ENCODE measurements at places on chromosomes 12 and 14.

DNA sequence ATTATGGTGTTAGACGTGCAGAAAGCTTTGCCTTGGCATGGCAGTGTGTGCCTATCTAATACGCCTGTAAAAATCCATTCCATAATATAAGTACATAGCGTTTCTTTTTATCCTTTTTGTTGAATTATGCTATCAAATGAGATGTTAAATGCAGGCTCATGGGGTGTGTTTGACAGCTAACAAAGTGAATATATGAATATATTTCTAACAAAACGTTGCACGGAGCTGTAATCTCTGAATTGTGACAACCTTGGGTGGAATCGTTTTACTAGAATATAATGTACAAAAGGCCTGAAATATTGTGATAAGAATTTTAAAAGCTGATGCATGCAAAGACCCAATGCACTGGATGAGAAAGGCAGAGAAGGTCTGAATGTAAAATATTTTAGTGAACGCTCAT, 763.7 kb upstream of the TMEM132C start:
- DNase-seq: no peak

DNA sequence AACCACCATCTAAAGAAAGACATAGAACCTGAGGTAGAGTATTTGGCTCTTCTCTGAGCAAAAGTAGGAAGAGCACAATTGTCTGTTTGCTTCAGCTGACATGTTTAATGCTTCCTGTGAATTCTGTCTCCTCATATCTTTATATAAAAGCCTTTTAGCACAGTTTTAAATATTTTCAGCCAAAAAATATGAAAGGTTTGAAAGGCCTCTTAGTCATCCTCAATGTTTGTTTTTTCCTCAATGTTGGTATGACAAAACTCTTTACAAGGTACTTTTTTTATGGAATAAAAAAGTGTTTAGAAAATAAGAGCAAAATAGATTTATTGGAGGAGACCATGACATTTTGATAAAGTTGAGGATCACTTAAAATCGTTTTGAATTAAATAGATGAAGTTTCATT, 360.9 kb downstream of the NAV3 start:
- no peak for DNase-seq

DNA sequence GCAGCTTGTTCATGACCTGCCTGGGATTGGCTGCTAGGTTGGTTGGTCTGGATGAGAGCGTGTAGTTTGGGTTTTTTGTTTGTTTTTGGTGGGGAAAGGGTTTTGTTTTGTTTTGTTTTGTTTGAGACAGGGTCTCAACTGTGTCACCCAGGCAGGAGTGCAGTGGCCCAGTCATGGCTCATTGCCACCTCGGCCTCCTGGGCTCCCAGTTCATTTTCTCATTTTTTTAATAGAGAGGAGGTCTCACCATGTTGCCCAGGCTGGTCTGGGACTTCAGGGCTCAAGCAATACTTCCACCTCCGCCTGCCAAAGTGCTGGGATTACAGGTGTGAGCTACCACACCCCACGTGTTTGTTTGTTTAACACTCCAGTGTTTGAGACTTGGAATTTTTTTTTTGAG, 3.8 kb downstream of the DYNC1H1 start:
- DNase-seq: no peak

GRCh38 chr12:68538726-68539614, 71.7 kb upstream of the RAP1B start:
- peak; percentile 23 for DNase-seq

GRCh38 chr14:99137001-99137700, 134.8 kb downstream of the BCL11B start:
- DNase-seq: no peak

DNA sequence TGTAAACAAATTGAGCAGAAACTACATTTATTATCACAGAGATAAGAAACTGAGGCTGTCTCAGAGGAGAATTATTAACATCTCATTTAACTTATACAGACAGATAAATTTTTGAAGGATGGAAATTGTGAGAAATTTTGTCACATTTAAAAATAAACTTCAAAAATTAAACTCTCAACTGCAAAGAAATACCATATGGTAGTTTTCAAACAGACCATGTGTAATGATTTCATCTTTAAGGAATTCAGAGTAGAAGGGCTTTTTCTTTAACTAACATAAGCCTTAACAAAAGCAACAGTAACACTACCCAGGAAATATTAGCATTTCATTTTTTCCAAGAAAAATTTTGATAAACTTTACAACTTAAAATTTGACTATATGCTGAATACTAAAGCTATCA, 26.6 kb downstream of the NUP37 start:
- DNase-seq: no peak
